Stimulated activated CD4-positive, alpha-beta T cell treated with anti-CD3 and anti-CD28 coated beads, Interleukin-12 subunit alpha, Interleukin-12 subunit beta, amount 100 ng/mL, for 48 hours (primary cell): ENCODE measurements at places on chromosomes 5 and 9.

GRCh38 chr5:36705055-36705454 lies 98.6 kb downstream of the SLC1A3 start:
- DNase-seq = no peak

DNA sequence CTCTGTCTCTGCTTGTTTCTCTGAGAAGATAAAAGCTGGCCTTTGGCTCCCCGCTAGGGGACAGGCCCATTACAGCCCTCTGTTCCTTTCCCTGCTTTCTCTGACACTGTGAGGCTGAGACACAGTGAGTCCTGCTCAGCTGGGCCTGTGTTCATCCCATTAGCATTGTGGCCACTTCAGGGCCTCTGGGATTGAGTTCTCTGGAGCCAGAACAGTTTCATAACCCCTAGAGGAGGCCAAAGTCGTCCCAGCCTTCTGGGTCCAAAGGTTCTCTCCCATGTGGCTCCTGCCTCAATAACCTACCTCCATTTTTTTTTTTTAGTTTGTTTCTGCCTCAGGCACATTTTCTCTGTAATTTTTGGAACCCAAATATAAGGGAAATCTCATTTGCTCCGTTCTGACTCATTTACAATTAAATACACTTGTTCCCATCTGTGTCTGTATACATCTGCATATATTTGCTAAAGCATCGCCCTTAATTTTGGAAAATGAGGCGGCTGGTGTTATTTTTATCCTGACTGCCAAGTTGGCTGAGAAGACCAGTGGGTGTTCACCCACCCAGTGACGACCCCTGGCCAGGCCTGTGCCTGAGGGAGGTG lies 27.3 kb upstream of the CTNNA1 start:
- no peak for DNase-seq

- DNase-seq = no peak
These were observed 298.4 kb upstream of the SEMA6A start for GRCh38 chr5:116872986-116873385.

- no peak for DNase-seq
These were observed at the start of gene AFAP1L1 for GRCh38 chr5:149271716-149272563. Gene AFAP1L1, plus strand, starts transcription at chr5:149271859. Its CDS starts 110 bp downstream, at chr5:149271969.

DNA sequence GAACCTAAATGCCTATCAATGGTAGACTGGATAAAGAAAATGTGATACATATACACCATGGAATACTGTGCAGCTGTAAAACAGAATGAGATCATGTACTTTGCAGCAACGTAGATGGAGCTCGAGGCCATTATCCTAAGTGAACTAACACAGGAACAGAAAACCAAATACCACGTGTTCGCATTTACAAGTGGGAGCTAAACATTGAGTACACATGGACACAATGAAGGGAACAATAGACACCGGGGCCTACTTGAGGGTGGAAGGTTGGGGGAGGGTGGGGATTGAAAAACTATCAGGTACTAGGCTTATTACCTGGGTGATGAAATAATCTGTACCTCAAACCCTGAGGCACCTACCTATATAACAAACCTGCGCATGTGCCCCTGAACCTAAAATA lies 22.4 kb upstream of the DEPDC1B start:
- no peak for DNase-seq

GRCh38 chr5:32004404-32004803 lies 169.7 kb downstream of the GOLPH3 start:
- DNase-seq = no peak

GRCh38 chr5:126486332-126486731 lies 63.1 kb downstream of the GRAMD2B start:
- no peak for DNase-seq

DNA sequence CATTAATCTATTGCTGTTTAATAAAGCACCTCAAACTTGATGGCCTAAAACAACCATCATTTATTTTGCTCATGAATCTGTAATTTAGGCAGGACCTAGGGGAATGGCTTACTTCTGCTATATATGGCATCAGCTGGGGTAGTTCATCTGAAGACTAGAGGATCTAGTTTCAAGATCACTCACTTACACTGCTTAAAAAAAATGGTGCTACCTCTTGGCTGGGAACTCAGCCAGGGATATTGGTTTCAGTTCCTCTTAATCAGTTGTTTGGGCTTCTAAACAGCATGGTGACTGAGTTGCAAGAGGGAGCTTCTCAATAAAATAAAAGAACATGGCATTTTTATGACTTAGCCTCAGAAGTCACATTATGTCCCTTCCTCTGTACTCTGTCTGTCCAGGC lies 142.0 kb downstream of the FAM114A2 start:
- DNase-seq = no peak

GRCh38 chr5:156148301-156148700 lies 178.7 kb upstream of the SGCD start:
- DNase-seq = no peak

DNA sequence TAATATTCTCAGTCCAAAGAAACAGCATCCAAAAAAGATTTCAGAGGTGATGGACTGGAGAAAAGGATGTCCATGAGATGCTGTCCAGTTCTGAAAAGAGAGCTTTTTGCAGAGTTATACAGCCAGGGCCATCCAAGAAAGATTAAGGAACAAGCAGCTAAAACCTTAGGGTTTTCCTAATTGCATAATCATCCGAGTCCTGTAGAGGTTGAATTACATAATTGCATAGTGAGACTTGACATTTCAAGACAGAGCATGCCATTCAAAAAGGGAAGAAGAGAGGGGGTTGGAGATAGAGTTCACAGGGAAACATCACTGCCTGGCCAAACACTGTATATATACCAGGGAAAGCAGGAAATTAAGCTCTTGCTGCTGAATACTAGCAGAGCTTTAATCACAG lies 1729.2 kb upstream of the WWC1 start:
- no peak for DNase-seq

- no peak for DNase-seq
These were observed 52.9 kb downstream of the GDNF start for GRCh38 chr5:37786862-37787519.

DNA sequence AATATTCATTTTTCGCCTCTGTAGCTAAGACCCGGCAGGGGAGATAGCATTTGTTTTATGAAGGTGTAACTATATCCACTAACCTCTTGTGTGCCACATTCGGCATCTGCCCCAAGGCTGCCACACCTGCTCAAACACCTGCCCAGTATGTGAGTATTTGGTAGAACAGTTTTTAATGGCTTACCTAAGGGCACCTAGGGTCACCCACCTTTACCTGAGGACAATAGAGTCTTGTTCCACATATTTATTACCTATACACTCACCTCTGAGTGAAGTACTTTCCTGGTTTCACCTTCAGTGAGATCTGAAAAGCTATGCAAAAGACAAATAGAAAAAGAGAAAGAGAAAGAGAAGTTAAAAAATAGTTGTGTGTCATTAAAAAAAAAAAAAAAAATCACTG lies 68.0 kb upstream of the PIP5K1B start:
- DNase-seq = no peak

GRCh38 chr5:113115061-113115460 lies 138.5 kb downstream of the DCP2 start:
- DNase-seq = no peak

DNA sequence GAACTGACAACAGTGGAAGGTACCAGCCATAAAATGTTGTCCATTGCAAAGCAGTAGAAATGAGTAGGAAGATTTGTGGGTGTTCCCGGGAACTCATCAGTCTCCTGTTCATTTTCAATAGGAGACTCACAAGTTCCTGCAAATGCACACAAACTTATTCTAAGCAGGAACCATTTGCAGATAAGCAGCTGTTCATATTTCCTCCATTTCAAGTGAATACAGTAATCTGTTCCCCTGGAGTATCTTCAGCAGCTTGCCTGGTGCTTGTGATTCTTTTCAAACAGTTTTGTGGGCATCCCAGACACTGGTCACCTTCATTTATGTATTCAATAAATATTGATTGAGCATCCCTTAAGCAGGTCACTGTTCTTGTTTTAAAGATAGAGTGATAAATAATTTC lies 1315.5 kb upstream of the C9orf72 start:
- no peak for DNase-seq

DNA sequence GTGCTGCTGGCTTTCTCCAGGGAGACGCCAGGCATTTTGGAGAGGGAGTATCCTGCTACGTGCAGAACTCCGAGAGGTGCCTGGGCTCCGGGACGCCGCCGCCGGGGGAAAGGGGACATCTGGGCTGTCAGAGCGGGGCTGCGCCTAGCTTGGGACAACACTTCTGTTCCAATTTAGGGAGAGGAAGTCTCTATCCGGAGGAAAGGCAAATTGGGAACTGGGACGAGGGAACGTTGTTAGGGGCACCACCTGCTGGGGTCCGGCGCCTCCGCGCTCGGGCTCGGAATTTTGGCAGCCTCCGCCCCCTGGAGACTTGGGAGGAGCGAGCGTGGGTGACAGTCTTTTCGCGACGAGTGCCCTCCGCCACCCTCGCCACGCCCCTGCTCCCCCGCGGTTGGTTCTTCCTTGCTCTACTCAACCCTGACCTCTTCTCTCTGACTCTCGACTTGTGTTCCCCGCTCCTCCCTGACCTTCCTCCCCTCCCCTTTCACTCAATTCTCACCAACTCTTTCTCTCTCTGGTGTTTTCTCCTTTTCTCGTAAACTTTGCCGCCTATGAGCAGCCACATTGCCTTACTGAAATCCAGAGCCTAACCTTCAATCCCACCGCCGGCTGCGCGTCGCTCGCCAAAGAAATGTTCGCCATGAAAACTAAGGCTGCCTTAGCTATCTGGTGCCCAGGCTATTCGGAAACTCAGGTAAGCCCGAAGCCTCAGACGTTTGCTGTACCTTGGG lies 1.6 kb downstream of the TSLP start:
- DNase-seq = peak; percentile 58

GRCh38 chr9:131433302-131433854 lies 39.5 kb downstream of the PRRC2B start:
- no peak for DNase-seq

DNA sequence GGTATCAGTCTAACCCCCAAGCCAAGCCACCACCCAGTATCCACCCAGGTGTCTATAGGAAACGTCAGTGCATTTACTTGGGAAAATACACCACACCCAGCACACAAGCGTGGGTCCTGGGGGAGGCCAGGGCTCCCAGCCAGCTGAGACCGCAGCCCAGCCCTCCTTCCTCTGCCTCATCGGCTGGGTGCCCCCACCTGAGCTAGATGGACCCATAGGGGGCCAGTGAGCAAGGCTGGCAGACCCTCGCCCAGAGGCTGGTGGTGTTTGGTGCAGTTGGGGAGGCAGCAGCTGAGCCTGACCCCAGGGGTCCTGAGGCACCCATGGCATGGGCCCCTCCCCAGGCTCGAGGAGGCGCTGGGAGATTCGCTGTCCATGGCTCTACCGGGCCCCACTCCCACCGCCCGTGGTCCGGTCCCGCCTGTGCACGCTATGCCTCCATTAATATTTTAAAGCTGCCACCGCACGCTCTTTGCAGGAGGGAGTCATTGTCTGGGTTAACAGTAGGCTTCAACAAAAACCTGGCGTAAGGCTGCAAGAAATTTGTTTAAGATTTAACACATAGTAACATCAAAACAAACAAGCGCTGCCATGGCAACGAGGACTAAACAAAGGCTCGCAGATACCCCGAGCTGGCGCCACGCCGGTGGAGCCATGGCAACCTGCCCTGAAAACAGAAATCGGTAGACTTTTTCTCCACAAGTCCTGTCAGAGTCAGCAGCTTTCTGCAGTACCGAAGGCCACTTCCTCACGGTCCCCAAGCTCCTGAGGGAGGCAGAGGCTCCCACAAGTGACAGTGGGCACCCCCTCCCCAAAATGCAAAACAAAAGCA lies 20.6 kb downstream of the TPPP start:
- DNase-seq = peak; percentile 33

DNA sequence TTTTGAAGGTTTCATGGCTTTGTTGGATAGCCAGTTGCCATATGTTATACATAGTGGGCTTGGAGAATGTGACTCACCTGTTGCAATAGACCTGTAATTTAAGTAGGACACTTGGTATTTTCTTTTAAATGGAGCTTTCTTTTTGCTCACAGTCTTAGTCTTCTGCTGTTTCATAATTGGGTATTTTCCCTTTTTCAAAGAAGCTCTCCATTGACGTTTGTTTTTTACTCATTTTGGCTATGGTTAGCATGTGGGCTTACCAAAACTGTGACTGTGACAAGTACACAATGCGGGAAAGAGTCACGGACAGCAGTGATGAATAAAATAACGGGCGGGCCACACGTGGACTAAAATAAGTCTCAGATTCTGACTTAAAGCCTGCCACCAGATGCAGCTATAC lies 23.2 kb upstream of the RNF20 start:
- no peak for DNase-seq

DNA sequence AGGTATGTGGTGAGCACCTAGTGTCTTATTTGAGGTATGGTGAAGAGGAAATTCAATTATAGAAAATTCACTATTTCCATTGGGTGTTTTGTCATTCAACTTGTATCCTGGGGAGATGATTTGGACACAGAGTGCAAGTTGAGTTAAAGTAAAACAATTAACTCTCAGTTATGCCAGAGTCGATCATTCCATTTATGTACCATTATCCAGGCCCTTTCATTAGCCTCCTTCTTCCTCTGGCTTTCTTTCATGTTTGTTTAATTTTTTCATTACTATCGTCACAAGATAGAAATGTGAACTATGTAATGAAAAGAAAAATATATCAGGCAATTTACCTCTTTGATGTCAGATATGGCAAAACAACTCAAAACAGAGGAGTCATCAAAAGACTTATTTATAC lies 1347.2 kb upstream of the NUDT12 start:
- no peak for DNase-seq

GRCh38 chr5:108545301-108545700 lies 163.4 kb upstream of the FBXL17 start:
- DNase-seq = no peak

DNA sequence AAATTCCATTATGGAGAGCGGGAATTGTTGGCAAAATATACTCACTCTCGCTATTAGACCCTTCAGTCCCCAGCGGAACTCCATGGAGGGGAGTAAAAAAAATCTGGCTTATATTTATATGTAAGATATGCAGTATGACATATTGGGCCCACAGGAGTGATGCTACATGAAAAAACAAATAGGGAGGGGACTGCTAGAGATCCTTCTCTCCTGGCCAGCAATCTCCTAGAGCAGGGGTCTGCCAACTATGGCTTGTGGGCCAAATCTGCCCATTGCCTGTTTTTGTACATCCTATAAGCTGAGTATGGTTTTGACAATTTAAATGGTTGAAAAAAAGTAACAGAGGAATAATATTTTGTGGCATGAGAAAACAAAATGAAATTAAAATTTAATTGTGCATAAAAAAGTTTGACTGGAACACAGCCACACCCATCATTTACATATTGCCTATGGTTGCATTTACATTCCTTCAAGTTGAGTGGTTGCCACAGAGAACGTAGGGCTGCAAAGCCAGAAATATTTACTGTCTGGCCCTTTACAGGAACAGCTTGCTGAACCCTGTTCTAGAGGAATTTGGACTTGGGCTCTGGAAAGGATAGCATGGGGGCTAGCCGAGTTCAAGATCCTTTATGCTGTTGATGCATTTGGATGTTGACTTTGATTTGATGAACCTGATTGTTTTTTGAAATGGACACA lies 197.3 kb upstream of the CLINT1 start:
- DNase-seq = no peak

GRCh38 chr5:4905674-4906520 lies 234.2 kb upstream of the ADAMTS16 start:
- no peak for DNase-seq

- DNase-seq = no peak
These were observed 308.4 kb upstream of the MEF2C start for GRCh38 chr5:89191374-89191773.

GRCh38 chr9:104993291-104993963 lies 65.5 kb upstream of the ABCA1 start:
- DNase-seq = no peak
